LoVo (cell line): ENCODE measurements at places on chromosomes 6 and 20.

DNA sequence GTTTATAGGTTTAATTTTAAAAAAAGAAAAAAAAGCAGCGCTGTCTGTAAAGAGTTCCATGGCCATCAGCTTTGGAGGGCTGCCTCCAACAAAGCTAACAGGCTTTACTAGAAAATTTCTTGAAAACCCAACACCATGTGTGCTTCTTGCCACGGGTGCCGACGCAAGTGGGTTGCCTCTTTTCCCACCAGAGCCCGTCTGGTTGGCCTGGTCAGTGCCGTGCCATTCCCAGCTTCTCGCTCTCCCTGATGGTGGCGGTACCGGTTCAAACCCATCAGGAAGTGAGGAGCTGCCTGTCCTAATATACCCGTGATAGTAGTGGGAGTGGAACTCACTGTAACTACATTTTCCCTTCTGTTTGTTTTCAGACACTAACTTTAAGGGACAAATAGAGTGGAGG, 73.7 kb downstream of the CDH4 start:
- DNase-seq = no peak

- DNase-seq = no peak
Measured at GRCh38 chr6:164135511-164136132, 721.1 kb downstream of the QKI start.

DNA sequence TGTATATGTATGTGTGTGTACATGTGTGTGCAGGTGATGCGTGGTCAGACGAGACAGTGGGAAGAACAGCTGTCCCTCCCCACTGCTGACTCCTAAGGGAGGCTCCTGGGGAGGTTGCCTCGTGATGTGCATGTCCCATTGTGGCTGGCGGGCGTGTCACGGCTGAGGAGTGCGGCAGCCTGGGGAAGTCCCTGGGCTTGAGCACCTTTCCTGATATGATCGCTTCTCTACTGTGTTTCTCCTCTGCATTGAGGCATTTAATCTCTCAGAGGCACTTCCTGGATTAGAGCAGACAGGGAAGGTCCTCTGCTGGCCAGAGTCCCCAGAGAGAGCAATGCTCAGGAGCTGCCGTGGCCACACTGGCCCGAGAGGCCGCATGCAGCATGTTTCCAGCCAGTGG, 11.4 kb downstream of the NPBWR2 start:
- DNase-seq = no peak

- no peak for DNase-seq
Measured at GRCh38 chr20:59010995-59011873, 4.2 kb upstream of the CTSZ start.

GRCh38 chr6:12185081-12185673, 105.0 kb upstream of the EDN1 start:
- no peak for DNase-seq

DNA sequence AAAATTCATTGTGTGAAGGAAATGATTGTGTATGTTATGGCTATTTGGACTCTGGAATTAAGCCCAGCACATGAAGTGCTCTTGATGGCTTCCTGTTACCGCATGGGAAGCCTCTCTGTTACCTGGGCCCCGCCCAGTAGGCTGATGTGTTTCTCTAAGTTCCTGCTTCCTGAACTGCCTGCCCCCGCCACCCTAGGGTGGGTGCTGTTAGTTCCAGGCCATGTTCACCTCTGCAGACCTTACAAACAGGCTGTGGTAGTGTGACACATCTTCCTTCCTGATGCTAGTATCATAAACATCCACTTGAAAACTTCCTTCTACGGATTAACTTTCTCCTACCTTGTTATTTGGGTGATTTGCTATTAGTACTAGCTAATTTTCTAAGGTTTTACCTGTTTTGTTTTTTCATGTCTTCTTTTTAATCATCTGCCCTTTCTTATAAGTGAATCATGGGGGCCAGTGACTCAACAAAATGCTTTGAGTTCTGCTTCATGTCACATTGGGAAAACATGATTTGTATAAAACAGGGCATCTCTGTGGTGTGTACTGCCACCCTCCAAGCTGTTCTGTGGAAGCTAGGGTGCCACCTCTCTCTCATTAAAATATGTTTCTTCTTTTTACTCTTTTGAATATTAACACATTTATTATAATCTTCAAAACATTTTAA, 40.6 kb downstream of the SH3BGRL2 start:
- DNase-seq = peak; percentile 77

DNA sequence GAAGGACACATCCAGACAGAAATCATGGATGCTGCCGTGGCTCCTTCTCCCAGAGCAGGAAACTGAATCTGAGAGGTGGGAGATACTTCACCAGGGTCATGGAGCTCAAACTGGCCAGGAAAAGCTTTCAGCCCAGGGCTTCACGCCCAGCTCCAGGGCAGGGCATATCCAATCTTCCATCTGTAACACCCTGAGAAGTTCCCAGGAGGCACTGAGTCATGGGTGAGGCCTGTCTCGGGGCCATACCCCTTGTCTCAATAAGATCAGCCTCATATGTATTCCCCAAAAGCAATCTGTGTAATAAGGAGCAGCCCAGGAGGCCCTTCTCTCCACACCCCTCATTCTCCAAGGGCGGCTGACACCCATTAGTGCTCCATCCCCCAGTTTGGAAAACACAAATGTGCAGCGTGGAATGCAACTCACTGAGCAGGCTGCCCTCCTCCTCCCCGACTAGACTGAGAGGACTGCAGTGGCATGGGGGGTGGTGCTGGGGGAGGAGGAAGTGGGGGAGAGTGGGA, 439.3 kb upstream of the SULF2 start:
- no peak for DNase-seq

DNA sequence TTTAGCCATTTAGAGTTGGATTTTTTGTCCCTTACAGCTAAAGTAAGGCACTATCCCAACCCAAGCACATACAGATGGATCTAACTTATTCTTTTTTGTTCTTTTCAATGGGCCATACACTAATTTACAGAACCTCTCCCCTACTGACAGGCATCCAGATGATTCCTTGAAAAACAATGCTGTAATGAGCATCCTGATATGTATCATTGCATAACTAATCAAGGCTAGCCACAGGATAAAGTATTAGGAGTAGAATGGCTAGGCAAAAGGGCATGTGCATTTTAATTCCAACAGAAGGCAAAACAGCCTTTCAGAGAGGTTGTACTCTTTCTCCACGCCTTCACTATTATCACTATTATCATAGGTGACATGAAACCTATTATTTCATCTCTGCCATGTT, 54.1 kb downstream of the ELOVL5 start:
- DNase-seq = no peak

GRCh38 chr20:25280051-25280573, 32.2 kb downstream of the PYGB start:
- no peak for DNase-seq

DNA sequence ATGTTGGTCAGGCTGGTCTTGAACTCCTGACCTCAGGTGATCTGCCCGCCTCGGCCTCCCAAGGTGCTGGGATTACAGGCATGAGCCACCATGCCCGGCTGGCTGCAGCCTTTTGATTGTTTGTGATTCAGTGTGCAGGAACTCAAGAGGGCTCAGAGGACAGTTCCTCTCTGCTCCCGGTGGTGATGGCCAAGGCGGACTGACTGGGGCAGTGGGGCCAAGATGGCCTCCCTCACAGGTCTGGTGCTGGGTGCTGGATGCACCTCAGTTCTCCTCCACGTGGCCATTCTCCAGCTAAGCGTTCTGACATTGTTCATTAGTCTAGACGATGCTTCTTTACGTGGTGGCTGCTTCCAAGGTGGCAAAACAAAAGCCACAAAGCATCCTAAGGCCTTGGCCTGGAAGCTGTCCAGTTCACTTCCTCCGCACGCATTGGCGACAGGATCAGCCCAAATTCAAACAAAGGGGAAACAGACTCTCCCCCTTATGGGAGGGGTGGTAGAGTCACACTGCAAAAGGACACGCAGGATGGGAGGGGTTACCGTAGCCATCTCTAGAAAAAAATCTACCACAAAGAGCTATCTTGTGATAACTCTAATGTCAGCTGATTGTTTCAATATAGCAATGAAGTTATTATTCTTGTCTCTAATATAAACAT, 146.9 kb downstream of the FOXC1 start:
- no peak for DNase-seq

DNA sequence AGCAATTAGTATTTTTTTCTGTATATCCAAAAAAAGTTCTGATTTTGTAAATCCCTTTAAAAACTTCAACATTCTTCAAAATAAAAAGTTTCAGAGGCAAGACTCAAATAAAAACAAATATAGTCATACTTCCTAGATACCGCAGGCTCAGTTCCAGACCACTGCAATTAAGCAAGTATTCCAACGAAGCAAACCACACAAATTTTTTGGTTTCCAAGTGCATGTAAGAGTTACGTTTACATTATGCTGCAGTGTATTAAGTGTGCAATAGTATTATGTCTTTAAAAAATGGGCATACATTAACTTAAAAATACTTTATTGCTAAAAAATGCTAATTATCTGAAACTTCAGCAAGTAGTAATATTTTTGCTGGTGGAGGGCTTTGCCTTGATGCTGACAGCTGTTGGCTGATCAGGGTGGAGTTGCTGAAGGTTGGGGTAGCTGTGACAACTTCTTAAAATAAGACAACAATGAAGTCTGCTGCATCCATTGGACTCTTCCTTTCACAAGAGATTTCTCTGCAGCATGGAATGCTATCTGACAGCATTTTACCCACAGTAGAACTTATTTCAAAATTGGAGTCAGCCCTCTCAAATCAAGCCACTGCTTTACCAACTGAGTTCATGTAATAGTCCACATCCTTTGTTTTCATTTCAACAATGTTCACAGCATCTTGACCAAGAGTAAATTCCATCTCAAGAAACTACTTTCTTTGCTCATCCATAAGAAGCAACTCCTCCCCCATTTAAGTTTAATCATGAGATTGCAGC, 46.0 kb downstream of the PHIP start:
- no peak for DNase-seq

- no peak for DNase-seq
Measured at GRCh38 chr6:138307352-138307751, 70.4 kb upstream of the SMIM28 start.

DNA sequence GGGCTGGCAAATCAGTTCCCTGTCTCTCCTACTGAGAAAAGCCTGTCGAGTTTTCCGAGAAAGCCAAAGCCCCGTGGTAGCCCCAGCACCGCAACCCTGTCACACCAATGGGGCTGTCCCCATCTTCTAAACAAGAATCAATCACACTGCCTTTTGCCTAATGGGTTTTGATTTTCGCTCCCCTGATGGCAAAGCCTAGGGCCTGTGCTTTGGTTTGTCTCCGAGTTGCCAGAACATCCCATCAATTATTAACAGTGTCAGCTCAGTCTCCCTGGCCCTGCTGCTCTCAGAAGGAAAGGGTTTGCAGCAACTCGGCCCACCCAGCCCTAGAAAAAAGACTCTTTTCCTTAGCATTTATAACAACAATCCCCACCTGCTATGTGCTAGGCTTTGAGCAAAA, 4.2 kb downstream of the KCNB1 start:
- no peak for DNase-seq

GRCh38 chr6:129889580-129889979, 28.5 kb upstream of the TMEM244 start:
- DNase-seq = peak; percentile 15

DNA sequence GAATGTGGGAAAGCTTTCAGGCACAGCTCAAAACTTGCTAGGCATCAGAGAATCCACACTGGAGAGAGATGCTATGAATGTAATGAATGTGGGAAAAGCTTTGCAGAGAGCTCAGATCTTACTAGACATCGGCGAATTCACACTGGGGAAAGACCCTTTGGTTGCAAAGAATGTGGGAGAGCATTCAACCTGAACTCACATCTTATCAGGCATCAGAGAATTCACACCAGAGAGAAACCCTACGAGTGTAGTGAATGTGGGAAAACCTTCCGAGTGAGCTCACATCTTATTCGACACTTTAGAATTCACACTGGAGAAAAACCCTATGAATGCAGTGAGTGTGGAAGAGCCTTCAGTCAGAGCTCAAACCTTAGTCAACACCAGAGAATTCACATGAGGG, 8.7 kb downstream of the ZNF165 start:
- DNase-seq = no peak
